ENCODE measurements at places on chromosomes 3 and 15.

GRCh38 chr3:103295974-103296570, 861.3 kb downstream of the ZPLD1 start:
- DNase-seq, result no peak

DNA sequence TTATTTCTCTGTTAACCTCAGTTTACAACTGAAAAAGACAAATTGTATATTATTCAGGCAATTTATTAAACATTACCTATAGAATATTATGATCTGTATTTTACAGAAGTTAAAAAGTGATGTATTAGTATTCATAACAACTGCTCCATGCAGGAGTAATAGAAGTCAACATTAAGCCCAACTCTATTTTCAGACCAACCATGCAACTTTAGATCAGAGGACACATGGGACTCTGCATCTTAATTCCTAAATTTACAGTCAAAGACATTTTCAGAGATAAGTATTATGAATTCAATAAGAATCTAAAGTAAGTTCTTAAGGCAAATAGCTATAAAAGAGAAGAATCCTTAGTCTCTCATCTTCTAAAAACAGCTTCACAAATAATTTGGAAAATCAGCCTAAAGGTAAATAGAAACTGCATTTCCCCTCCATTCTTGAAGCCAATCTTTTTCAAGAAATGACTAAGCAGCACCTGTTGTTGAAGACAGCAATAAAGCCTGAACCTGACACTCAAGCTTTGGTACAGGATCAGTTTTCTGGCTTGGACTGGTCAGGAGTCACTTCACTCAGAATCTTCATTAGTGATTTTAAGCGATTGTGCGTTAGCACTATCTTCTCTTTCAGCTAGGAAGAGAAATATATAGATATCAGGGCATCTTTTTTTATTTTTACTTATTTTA, 23.0 kb downstream of the OIP5 start:
- no peak for DNase-seq

DNA sequence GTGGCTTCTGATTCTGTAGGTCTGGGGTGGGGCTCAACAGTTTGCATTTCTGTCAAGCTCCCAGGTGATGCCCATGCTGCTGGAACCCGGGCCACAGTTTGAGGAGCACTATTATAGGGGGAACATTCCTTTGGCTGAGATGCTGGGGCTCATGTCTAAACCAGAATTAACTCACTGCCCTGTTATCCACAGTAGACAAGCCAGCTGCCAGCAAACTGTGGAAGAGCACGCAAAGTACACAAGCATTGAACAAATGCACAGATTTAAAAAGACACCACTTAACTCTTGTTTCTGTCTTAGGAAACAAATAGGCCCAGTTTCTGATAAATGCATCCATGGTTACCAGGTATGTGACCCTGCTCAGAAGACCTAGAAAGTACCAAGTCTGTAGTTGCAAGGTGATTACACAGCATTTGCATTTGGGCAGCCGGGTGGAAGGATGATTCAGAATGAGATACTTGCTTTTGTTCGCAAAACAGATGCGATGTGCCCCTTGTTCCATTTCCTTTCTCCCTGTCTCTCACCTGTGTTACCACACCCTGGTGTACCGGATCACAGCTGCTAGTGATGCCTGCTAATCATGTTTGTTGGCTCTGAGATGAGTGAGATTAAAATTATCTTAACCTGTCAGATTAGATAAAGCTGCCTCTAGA, 12.4 kb downstream of the GYG1 start:
- DNase-seq, result no peak

- DNase-seq, result no peak
These were observed 491.8 kb upstream of the TBL1XR1 start for GRCh38 chr3:177689077-177689476.

- no peak for DNase-seq
These were observed 175.1 kb downstream of the PTPRG start for GRCh38 chr3:61736506-61736905.

- no peak for DNase-seq
These were observed 724.2 kb downstream of the NSUN3 start for GRCh38 chr3:94787066-94787465.

DNA sequence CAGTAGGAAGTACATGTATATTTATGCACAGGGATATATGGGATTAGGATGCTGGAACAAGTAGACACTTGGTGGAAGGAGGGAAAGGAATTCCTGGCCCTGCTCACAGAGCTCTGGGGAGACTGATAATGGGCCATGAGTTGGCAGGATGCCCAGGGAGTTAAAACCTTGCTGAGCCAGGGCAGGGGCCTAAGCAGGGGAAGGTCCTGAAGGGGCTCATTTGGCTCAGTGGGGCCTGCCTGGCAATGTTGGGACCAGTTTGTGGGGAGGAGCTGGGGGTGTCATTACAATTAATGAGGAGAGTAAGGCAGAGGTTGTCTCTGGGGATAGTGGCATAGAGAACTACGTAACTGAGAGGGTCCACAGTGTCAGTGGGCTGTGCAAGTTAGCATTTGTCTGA, 124.2 kb upstream of the ADPGK start:
- no peak for DNase-seq

DNA sequence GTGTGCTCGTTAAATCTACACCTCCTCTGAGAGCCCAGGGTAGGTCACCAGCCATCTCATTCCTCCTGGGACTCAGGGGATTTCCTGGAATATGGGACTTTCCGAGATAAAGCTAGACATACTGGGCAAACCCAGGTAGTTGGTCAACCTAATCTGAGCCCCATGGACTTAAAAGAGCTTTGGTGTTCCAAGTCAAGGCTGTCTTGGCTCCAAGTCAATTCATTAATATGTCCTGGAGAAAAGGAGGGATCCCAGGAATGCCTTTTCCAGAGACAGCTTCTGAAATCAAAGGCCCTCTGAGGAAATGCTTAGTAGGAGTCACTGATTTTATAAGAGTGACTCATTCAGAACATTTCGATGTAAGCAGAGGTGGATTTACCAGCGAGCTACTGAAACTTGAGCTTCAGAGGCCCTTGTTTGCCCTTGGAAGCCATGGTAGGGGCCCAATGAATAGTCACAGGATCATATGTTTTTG, 137.3 kb upstream of the UBE2E1 start:
- no peak for DNase-seq

DNA sequence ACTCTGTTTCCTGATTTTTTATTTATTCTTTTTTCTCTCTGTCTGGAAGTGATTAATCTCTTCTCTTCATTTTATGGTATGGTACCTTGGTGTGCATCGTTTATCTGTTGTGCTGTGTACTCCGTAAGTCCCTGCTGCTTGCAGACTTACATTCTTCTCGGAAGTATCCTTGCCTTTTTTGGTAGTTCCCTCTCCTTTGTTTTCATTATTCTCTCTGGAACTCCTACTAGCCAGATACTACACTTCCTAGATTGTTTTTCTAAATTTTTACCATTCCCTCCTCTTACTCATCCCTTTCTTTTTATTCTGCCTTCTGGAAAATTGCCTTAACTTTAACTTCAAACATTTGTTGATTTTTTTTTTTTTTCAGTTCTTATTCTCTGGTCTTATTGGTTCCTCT, 27.2 kb downstream of the PIK3CA start:
- DNase-seq, result no peak

DNA sequence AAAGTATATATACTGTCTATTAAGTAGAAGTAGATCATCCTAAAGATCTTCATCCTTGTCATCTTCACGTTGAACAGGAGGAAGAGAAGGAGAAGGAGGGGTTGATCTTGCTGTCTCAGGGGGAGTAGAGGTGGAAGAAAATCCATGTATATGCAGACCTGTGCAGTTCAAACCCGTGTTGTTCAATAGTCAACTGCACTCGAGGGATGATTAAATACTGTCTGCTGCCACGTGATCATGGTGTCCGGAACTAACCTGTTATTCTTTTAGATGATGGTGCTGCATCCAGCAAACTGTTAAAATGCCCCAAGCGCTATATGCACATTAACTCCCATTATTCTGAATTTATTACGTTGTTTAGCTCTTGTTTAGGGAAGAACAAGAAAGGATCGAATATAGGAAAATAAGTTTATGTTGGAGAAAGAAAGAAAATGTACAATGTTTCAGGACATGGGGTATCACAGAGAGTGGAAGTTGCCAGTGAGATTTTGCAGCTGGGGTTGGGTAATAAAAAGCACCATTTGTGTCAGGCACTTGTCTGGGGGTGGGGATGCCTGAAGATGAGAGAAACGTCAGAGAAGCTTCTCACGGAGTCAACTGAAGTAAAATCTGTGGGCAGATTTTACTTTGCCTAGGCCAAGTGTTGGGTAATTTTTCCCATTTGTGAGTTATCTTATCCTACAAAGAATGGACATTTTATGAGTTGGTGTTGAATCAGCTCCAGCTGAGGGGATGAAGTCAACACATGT, 229.2 kb downstream of the RYR3 start:
- DNase-seq, result no peak

DNA sequence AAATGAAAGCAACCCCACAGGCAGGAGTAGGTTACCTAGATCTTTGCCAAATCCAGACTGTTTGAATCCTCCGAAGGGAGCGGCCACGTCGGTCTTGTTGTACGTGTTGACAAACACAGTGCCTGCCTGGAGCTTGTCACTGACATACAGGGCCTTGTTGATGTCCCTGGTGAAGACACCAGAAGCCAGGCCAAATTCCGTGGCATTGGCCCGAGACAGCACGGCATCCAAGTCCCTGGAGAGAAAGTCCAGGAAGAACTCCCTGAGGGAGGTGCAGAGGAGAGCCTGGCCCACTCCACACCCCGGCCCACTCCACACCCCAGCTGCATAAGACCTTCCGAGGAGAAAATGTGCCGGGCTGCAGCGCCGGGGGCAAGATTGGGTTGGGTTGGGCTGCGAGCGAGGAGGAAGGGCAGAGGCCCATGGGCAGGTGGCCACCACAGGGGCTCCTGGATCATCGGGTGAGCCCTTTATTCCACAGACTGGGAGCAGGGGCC, 21.8 kb upstream of the SLC41A3 start:
- DNase-seq, result no peak

- DNase-seq, result no peak
These were observed 250.4 kb downstream of the TJP1 start for GRCh38 chr15:29571792-29572431.

DNA sequence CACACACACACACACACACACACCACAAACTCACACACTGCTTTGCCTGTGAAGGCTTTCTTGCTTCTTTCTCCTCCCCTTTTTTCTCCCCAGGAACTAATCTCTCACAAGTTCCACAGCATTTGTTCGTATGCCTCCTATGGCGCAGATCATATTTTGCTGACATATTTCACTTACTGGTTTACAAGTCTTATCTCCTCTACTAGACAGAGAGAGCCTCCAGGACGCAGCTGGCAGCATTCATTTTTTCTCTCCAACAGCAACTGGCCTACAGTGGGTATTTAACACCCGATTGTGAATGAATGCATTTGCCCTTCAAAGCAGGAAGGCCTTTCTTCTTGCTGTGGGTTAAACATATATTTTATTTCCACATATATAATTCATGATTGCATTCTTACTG, 47.0 kb upstream of the DLG1 start:
- no peak for DNase-seq

GRCh38 chr3:124322966-124323365, 331.0 kb upstream of the ROPN1 start:
- no peak for DNase-seq

- DNase-seq, result no peak
These were observed 3.3 kb downstream of the NDUFAF3 start for GRCh38 chr3:49025005-49025792.

GRCh38 chr3:4343258-4343657, 40.1 kb downstream of the SETMAR start:
- DNase-seq, result no peak

Measured in central memory CD4-positive, alpha-beta T cell (primary cell).